ENCODE measurements at places on chromosomes 3 and 15. TPM values are rescaled to one million over a fixed set of nuclear protein-coding genes. Genes with fewer than 3 reads are reported as not detected.

The PRICKLE2 gene
- total RNA-seq = not detected

- no peaks in the 10 kb centered on the region for H3K27me3 ChIP-seq
- H3K4me3 ChIP-seq = no peak overlapping the region
- no peaks in the 10 kb centered on the region for H3K4me1 ChIP-seq
These were observed 101.1 kb upstream of the CCNL1 start for GRCh38 chr3:157261000-157261399.

The MON1A gene
- total RNA-seq = 17.9 TPM

DNA sequence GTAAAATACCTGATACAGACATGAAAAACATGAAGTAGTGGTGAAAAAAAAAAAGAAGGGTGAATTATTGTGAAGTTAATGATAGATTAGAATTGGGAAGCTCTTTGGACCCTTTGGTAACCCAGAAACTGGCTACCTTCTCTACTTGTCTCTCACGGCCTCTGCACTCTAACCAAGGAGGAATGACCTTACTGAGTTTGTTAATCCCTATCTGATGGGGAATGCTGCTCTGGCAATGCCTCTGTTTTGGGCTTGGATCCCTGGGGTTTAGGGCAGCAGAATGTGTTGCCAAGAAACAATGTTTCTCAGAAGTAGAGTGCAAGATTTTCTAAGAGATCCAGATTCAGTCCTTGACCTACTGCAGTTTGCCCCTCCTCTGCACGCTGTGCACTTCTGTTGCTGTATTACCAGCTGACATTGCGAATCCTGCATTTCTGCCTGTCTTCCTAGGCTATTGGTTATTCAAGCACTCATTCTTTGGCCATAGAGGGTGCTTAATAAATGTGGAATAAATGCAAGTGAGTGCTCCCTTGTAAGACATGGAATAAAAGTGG lies 49.2 kb upstream of the MAP3K13 start:
- no peak overlapping the region for H3K4me3 ChIP-seq
- H3K27ac ChIP-seq = no peak overlapping the region
- DNase-seq = no peak
- no peaks in the 10 kb centered on the region for H3K36me3 ChIP-seq
- no peaks in the 10 kb centered on the region for H3K27me3 ChIP-seq

DNA sequence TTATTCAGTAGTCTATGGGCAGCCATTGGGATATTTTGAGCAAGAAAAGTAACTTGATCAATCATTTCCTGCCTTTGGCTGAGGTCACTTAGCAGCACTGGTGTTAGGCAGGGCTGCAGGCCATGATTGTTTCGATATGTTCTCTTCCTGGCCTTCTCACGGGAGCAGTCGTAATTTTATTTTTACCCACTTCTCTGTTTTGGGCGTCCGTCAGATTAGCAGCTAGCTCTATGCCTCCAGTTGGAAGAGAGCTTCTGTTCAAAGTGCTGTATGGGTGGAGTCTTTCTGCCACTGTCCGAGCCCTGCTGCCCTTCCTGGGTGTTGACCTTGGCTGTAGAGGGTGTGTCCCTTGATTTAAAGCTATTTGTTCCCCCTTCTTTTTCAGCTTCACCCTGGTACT lies 123.4 kb upstream of the ROPN1 start:
- no peak overlapping the region for H3K27ac ChIP-seq
- no peaks in the 10 kb centered on the region for H3K36me3 ChIP-seq
- no peaks in the 10 kb centered on the region for H3K27me3 ChIP-seq
